ENCODE measurements at places on chromosomes 16 and 17.

DNA sequence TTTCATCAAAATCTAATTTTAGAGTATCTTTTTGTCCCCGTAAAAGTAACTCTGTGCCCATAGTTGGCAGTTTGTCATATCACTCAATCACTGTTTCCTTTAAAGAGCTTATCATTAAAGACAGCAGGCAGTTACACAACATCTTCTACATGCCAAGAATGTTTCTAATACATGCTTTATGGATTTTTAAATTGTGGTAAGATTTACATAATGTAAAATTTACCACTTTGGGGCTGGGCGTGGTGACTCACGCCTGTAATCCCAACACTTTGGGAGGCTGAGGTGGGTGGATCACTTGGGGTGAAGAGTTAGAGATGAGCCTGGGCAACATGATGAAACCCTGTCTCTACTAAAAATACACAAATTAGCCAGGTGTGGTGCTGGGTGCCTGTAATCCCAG, 687.2 kb downstream of the WWOX start:
- no peak for DNase-seq

DNA sequence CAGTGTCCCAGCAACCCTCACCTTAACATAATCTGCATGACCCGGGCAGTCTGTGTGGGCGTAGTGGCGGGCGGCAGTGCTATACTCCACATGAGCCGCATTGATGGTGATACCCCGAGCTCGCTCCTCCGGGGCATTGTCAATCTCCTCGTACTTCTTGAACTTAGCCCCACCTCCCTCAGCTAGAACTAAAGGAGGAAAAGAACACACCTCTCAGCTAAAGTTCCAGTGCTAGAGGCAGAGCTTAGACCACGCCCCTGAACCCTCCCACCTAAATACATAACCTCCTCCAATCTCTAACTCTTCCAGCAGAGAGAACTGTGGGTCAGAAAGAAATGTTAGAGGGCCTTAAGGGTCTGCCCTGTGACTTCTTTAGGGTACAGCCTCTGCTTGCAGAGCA, 855 bp downstream of the TUFM start:
- DNase-seq: no peak

GRCh38 chr16:53770641-53771040, 66.7 kb downstream of the FTO start:
- no peak for DNase-seq

- DNase-seq: no peak
These were observed 16.4 kb downstream of the CDH8 start for GRCh38 chr16:62019851-62020250.

DNA sequence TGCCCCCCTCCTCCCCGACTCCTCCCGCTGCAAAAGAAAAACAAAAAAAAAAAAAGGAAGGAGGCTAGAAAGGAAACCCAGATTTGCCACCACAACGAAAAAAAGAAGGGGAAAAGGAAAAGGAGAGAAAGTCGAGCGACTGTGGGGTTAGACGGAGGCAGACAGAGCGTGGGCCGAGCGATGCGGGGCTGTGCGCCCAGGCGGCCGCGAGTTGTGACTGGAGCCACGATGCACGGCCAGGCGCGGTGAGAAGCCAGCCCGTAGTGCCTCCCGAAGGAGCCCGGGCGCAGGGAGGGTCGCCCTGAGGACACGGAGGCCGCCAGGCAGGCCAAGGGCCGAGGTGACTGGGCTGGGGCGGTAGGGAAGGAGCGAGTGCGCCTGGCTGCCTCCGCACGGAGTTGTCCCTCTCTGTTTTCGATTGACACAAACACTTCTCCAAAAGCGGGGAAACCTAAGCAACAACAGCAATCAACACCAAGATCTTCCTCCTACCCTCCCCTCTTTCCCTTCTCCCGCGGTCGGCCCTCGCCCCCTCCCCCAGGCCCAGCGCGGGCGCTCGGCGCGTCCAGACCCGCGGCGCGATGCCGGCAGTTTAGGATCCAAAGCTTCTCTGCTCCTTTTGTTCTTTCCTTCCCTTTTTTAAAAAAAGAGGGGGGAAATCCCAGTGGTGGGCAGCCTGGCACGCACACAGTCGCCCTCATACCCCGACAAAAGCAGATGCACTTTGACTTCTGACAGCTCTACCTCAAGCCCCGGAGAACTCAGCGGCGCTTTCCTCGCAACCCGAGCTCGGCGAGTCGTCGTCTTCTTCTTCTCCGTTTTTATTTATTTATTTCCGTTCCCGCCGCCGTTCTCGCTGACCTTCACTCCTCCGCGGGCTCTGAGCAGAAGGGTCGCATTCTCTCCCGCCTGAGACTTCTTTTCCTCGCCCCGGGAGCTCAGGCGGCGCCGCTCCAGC, at the start of gene LHX1:
TSS of gene LHX1 (plus strand) at position 475 of the 958 bp plus-strand sequence. CDS start 723 bp downstream, outside the sequence.
- DNase-seq: no peak

- no peak for DNase-seq
These were observed 42.5 kb downstream of the MYH3 start for GRCh38 chr17:10614536-10615155.

DNA sequence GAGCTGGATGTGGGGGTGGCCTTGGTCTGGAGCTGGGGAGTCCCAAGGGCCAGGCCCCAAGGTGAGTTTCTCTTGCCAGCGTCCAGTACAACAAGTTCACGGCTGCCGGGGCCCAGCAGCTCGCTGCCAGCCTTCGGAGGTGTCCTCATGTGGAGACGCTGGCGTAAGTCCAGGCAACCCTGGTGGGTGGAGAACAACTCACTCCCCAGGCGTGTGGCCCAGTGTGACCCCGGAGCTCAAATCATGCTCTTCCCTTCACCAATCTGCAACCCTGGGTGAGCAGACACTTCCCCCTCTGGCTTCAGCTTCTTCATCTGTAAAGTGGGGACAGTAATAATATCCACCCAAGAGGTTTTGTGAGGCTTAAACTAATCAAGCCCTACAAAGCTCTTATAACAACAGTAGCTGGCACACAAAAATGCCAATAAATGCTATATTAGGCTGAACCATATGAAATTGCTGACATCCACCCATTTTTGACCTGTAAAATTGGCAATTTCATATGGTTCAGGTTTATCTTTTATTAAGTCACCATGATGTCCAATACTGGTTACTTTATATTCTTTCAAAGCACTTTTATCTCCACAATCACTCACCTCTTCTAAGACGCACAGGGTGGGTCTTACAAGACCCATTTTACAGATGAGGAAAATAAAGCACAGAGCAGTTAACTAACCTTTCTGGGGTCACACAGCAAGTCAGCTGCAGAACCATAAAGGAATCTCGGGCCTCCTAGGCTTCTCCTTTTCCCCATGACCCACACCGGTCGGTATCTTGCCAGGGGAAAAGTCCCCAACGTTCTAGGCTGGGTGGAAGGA, 19.7 kb downstream of the DEXI start:
- no peak for DNase-seq

DNA sequence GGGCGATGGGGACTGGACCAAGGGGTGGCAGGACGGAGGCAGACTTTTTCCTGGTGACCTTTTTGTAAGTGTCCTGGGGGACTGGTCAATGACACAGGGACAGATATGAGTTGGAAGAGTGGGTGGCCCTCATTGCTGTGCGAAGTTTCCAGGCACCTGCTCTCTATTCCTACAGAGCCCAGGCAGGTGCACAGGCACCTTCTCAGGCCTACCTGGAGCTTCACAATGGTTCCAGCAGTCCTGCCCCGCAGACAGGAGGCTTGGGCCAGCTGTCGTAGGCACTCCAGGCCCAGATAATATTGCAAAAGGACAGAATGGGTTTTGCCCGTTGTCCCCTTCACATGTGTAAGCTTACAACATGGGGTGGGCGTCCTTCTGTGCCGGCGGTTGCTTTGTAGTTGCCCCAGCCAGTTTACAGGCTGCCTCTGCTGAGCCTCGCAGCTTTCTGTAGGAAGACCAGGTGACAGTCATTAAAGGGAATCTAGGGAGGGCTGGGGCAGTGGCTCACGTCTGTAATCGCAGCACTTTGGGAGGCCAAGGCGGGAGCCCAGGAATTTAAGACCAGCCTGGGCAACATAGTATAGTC, 84.3 kb downstream of the ARHGAP23 start:
- no peak for DNase-seq

- DNase-seq: no peak
These were observed 11.9 kb downstream of the PIPOX start for GRCh38 chr17:29054835-29055234.

- no peak for DNase-seq
These were observed 2.4 kb downstream of the SERPINF1 start for GRCh38 chr17:1764284-1764683.

- DNase-seq: no peak
These were observed 353.0 kb upstream of the EEF2KMT start for GRCh38 chr16:5450409-5451104.

- DNase-seq: no peak
These were observed 173.8 kb downstream of the CDH11 start for GRCh38 chr16:64948056-64948455.

DNA sequence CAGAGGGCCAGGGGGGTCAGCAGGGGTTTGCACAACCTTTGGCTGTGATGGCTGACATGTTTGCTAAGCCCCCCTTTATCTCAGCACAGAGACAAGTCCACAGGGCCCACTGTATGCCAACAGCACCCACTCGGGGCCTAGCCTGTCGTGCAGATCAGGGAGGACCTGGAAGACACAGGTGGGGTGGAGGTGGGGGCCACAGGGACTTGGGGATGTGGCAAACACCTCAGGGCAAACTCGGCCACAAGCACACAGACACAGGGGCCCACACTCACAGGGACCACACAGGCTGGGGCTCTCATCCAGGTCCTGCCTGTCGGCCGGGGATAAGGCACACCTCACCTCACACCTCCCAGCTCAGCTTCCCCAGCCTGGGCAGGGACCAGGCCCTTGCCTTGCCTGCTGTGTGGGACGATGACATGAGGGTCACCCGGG, 87.9 kb downstream of the C16orf78 start:
- no peak for DNase-seq

- no peak for DNase-seq
These were observed 2.4 kb upstream of the TMEM204 start for GRCh38 chr16:1530883-1531637.

- DNase-seq: no peak
These were observed at the start of gene RAMP2 for GRCh38 chr17:42760652-42761581. TSS of gene RAMP2 (plus strand) at chr17:42761227. CDS start at chr17:42761262, 35 bp downstream.

DNA sequence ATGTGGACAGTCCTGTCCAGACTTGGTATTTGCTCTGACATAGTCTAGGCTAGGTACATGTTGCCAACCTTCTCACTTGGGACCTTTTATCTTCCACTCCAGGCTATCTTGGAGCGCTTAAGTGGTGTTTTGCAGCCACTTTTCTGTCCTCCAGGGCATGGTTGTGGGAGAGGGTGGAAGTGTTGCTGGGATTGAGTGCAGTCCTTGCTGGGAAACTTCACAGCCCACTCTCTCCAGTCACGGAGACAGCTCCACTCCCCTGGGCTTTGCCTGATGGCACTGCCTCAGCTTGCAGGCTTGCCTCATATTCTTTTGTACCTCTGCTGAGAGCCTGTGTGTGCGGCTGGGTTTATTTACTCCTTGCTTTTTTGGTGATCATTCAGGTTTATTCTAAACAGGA, 17.4 kb downstream of the RPA1 start:
- DNase-seq: no peak

GRCh38 chr16:30060836-30061554, 4.6 kb upstream of the ALDOA start:
- no peak for DNase-seq

GRCh38 chr17:51933647-51934046, 224.9 kb downstream of the CA10 start:
- no peak for DNase-seq

DNA sequence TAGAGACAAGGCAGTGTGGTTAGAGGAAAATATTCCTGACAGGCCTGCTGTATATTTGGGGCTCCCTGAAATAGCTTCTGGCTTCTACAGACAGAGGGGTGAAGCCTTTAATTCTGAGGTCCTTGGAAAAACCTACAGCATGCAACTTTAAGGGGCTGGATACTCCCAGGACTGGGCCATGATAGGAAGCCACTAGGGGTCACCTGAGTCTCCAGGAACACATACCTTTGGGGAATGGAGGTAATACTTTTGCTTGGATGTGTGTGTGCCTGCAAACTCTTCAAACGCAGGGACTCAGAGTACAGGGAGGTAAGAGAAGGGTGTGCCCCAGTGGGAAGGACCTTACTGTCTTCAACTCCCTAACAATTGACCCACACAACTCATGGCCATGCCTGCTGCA, 4.1 kb downstream of the ASIC2 start:
- no peak for DNase-seq

GRCh38 chr16:48378836-48379235, 6.4 kb downstream of the SIAH1 start:
- no peak for DNase-seq

DNA sequence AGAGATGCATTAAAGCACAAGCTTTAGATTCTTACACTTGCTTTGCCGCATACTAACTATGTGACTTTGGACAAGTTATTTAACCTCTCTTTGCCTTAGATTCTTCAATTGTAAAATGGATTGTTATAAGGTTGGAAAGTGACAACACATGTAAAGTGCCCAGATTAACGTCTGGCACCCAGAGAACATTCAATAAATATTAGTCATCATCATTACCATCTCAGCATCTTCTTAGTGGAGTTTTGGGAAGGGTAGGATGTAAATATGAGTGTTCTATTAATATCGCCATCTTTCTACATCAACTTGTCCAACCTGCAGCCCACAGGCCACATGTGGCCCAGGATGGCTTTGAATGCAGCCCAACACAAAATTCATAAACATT, 27.4 kb upstream of the FAM20A start:
- DNase-seq: no peak

DNA sequence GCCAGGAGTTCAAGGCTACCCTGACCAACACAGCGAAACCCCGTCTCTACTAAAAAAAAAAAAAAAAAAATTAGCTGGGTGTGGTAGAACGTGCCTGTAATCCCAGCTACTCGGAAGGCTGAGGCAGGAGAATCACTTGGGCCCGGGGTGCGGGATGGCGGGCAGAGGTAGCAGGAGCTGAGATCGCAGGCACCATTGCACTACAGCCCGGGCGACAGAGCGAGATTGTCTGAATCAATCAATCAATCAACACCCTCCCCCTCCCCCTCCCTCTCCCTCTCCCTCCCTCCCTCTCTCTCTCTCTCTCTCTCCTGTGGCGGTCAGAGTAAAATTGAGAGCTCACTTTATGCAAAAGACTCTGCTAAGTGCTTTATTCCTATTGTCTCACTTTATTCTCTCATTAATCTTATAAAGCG, 1.2 kb downstream of the HSDL1 start:
- DNase-seq: no peak

GRCh38 chr17:27586203-27586721, 44.7 kb upstream of the LGALS9 start:
- DNase-seq: no peak

- DNase-seq: no peak
These were observed 49.6 kb downstream of the SDK2 start for GRCh38 chr17:73594598-73594997.

GRCh38 chr17:15083225-15083624, 181.9 kb downstream of the PMP22 start:
- no peak for DNase-seq

- DNase-seq: no peak
These were observed 94.5 kb downstream of the PCTP start for GRCh38 chr17:55845385-55845784.
